ENCODE measurements at places on chromosomes 11 and 22. TPM values are rescaled to one million over a fixed set of nuclear protein-coding genes. Genes with fewer than 3 reads are reported as not detected.

GRCh38 chr11:227824-228379 is 8.2 kb downstream of the SIRT3 start:
- DNase-seq: no peak

- DNase-seq: no peak
Observed at GRCh38 chr11:126702165-126702720, 298.3 kb downstream of the KIRREL3 start.

- no peak for DNase-seq
Observed at GRCh38 chr22:40446203-40446602, 75.8 kb downstream of the SGSM3 start.

DNA sequence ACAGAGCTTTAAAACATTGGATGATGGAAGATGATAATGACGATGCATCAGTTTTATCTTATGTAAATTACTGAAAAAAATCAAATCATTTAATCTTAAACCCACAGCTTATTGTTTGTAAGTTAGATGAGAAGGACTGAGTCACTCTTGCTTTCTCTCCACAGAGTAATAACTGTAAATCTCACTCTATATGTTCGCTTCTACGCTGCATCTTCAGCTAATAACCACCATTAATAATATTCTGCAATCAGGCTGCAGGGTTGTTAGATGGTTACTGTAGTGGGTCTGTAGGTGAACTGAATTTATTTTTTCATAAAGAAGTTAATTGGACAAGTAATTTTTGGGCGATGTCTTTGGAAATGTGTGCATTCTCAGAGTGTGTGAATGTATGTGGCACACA is 260.0 kb downstream of the FAT3 start:
- DNase-seq: no peak

DNA sequence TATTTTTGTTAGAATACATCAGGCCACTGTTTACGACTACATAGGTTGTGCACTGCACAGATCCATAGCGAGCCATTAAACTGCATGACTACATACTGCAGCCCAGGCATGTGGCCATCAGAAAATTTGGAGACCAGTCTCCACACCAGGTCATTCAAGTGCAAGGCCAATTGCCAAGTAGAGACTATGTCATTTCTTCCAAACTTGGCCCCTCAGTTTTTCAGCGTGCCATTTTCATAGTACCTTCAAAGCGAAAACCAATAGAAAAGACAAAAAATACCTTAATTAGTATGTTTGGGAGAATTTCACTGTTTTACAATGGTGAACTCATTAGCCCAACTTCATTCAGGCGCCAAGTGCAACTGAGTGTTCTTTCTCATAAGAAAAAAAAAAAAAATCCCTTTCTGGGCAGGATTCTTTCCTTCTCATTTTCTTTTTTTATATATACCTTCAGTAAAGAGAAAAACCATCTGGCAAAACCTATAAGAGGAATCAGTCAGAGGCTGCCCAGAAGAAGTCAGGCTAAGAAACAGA is 30.4 kb downstream of the PAMR1 start:
- no peak for DNase-seq

The SPDYC gene
- not detected for total RNA-seq
